ENCODE measurements at places on chromosomes 6 and 20. TPM values are rescaled to one million over a fixed set of nuclear protein-coding genes. Genes with fewer than 3 reads are reported as not detected.

GRCh38 chr6:161273274-161273751 is 548 bp downstream of the AGPAT4 start:
- H3K4me1 ChIP-seq: no peaks in the 10 kb centered on the region
- H3K4me3 ChIP-seq: peak overlapping the region; percentile 47
- H3K27ac ChIP-seq: no peak overlapping the region
- no peaks in the 10 kb centered on the region for H3K27me3 ChIP-seq
- H3K36me3 ChIP-seq: no peaks in the 10 kb centered on the region
- DNase-seq: peak; percentile 56

DNA sequence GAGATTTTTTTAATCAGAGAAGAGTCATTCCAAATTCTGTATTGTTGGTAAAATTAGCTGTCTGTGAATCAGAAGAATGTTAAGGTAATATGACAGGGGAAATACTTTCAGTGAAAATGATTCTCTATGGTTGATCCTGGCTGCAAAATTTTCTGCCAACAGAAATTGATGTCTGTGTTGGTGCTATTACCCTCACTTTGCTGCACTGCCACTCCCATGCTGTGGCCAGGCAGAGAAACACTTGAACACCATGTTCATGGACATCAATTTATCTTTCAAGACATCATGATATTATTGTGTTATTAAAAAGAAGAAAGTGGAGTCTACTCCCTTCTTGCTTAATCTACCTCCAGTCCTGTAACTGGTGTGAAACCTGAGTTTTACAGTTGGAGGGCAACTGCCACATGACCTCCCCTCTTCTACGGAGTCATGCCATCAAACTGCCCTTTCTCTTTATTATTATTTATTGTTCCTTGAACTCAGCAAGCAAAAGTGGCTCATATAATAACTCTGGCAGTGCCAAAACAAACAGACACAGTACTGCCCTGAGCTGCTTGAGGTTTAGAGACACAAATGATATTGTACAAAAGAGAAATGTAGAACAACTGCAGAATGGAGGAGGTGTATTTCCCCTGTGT is 288.0 kb upstream of the JAG1 start:
- no peak overlapping the region for H3K27ac ChIP-seq
- no peak overlapping the region for H3K4me3 ChIP-seq
- H3K27me3 ChIP-seq: no peaks in the 10 kb centered on the region
- no peak for DNase-seq

- no peaks in the 10 kb centered on the region for H3K27me3 ChIP-seq
- no peaks in the 10 kb centered on the region for H3K36me3 ChIP-seq
These were observed 552.3 kb downstream of the KIF16B start for GRCh38 chr20:16020971-16021370.

Gene FAXC
- polyA plus RNA-seq: not detected

Gene PTGIS
- 0.22 TPM for polyA plus RNA-seq
